Stimulated activated CD4-positive, alpha-beta T cell treated with anti-CD3 and anti-CD28 coated beads, Interleukin-15, amount 100 ng/mL, for 48 hours (primary cell): ENCODE measurements at places on chromosomes 7 and 10.

DNA sequence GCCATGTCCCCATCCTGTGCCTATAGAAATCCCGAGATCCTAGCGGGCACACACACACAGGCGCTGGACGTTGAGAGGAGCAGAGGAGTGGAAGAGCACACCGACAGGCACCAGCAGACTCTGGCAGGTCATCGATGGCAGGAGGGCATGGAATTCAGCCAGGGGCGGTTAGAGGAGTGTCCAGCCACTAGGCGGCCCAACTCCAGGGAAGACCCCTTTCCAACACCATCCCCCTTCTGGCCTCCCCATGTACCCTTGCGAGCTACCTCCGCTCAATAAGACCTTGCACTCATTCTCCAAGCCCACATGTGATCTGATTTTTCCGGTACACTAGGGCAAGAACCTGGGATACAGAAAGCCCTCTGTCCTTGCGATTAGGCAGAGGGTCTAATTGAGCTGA is 356.0 kb upstream of the DPP6 start:
- DNase-seq, result no peak

- DNase-seq, result no peak
Observed at GRCh38 chr7:11831736-11832495, at the start of gene THSD7A. Gene THSD7A, minus strand, starts transcription at chr7:11832198. Its CDS starts 252 bp downstream, at chr7:11831946.

- peak; percentile 78 for DNase-seq
Observed at GRCh38 chr10:62811159-62811875, 4.8 kb downstream of the EGR2 start.

DNA sequence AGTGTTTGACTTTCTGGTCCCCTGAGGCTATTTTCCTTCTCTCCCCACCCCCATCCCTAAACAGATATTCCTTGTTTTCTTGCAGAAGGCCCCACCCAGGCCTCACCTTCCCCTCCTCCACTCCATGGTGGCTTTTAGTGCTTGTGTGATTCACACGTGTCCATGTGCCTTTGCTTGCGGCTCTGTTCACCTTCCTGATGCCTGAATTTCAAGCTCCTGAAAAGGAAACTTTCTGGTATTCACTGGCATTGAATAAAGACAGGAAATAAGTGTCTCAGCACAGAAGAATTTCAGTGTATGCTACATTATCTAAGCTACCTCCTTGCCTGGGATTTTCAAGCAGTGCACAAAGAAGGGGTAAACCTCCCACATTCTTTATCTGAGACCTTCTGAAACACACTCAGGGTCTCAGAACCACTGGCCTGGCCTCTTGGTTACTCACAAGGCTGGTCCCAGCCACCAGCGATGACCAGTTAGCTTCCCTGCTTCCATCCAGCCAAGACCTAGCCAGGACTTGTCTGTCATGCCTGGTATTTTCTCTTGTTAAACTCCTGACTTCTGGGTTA is 17.2 kb upstream of the UBE2H start:
- DNase-seq, result no peak

- no peak for DNase-seq
Observed at GRCh38 chr10:51843966-51844365, 144.6 kb upstream of the CSTF2T start.

GRCh38 chr10:24207781-24208611 is 942 bp upstream of the KIAA1217 start:
- DNase-seq, result no peak

GRCh38 chr10:15588151-15588550 is 131.6 kb downstream of the ITGA8 start:
- no peak for DNase-seq

GRCh38 chr7:18268571-18268970 is 227.0 kb upstream of the HDAC9 start:
- no peak for DNase-seq

DNA sequence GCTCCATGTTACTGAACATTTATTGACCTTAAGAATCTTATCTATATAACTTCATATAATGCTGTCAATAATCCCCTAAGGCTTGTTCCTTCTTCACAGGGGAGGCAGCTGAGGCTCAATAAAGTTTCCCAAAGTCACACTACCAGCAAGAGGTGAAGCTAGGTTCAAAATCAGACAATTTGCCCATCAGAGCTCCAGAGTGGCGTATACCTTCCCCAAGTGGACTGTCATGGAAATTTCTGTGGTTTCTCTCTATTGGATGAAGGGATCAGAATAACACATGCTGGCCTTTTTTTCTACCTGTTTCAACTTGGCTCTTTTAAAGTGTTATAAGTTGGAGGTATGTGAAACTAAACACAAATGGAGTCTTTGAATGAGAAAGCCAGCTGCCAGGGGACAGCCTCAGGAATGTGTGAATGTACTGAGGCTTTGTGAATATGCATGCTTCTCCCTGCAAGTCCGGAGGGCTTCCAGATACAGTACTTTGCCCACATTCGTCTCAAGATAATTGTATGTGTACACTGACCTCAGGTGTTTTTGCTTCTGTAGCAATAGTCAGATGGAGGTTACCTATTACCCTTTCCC is 656.3 kb upstream of the CELF2 start:
- DNase-seq, result no peak

- DNase-seq, result no peak
Observed at GRCh38 chr10:130543794-130544193, 407.6 kb downstream of the GLRX3 start.

- DNase-seq, result no peak
Observed at GRCh38 chr7:98840722-98841121, 29.1 kb downstream of the TMEM130 start.

DNA sequence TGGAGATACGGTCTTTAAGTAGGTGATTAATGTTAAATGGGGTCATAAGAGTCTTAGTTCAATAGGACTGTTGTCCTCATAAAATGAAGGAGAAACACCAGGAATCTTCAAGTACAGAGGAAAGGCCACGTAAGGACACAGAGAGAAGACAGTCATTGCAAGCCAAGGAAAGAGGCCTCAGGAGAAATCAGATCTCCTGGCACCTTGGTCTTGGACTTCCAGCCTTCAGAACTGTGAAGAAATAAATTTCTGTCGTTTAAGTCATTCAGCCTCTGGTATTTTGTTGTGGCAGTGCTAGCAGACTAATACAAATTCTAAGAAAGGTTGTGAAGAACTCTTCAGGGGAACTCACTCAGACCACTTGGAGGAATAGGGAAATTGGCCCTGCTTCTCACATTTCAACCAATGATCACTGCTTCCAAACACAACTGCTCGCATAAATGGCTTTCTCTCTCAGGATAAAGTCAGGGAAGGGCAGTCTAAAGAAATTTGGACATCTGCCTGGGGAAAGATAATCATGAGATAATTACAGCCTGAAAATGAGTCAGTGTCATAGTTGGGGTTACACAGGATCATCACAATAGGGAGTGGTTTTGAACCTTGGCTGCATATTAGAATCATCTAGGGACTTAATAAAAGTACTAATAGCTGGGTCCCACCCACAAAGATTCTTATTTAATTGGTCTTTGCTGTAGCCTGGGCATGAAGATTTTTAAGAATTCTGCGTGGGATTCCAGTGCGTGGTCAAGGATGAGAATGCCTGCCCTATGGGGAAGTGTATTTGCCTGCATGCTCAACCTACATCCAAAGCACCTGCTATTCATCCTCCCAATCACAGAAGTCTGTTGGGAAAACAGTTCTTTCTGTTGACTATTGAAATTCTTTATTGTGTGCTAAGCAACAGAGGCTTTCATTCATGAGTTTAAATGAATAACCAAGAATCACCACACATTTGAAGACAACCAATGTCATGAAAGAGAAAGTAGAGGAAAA is 310.6 kb upstream of the PLXDC2 start:
- DNase-seq, result no peak

DNA sequence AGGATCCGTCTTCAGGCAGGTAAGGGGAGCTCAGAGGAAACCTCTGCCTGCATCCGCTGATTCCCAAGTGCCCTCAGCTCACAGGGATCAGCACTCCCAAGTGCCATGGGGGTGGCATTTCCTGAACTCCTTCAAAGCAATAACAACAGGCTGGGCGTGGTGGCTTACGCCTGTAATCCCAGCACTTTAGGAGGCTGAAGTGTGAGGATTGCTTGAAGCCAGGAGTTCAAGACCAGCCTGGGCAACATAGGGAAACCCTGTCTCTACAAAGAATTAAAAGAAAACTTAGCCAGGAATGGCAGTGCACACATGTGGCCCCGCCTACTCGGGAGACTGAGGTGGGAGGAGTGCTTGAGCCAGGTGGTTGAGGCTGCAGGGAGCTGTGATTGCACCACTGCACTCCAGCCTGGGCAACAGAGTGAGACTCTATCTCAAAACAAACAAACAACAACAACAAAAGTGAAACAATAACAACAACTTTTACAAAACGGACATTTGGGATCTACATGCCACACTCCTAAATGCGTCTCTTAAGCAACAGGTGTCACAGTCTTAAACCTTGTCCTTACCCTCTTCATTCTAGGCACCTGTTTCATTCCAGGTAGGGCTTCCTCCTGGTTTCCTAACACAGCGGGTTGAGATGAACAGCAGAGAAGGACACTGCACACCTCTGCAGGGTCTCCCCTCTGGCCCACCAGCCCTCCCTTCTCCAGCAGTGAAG is 73.8 kb downstream of the PAXIP1 start:
- DNase-seq, result no peak

DNA sequence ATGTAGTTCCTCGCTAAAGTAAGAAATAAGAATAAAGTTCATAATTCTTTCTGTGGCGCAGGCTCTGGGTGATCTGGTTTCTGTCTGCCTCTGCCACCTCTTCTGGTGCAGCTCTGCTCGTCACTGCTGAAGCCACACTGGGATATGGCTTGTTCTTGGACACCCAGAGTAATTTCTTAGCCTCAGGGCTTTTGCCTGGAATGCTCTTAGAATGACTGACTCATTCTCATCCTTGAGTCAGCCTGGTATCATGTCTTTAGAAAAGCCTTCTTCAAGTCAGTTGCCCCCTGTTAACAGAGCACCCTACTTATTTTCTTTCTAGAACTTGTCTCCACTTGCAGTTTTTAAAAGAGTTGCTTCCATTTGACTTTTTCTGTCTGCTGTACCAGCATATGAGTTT is 2.0 kb downstream of the ZSCAN25 start:
- DNase-seq, result no peak

GRCh38 chr10:74650613-74651012 is 175.8 kb upstream of the KAT6B start:
- DNase-seq, result no peak

GRCh38 chr10:28281726-28282315 is 21.0 kb downstream of the MPP7 start:
- no peak for DNase-seq

DNA sequence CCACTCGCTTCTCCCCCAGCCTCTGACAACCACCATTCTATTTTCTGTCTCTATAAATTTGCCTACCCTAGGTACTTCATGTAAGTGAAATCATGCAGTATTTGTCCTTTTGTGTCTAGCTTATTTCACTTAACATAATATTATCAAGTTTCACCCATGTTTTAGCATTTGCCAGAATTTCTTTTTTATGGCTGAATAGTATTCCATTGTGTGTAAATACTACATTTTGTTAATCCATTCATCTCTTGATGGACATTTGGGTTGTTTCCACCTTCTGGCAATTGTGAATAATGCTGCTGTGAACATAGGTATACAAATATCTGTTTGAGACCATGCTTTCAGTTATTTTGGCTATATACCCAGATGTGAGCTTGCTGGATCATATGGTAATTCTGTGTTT is 57.4 kb upstream of the TRIM8 start:
- no peak for DNase-seq

- no peak for DNase-seq
Observed at GRCh38 chr10:57849691-57850357, 417.9 kb downstream of the IPMK start.

GRCh38 chr10:50216894-50217293 is 34.4 kb downstream of the ASAH2 start:
- DNase-seq, result no peak

- no peak for DNase-seq
Observed at GRCh38 chr7:87128861-87129267, 23.4 kb upstream of the DMTF1 start.

DNA sequence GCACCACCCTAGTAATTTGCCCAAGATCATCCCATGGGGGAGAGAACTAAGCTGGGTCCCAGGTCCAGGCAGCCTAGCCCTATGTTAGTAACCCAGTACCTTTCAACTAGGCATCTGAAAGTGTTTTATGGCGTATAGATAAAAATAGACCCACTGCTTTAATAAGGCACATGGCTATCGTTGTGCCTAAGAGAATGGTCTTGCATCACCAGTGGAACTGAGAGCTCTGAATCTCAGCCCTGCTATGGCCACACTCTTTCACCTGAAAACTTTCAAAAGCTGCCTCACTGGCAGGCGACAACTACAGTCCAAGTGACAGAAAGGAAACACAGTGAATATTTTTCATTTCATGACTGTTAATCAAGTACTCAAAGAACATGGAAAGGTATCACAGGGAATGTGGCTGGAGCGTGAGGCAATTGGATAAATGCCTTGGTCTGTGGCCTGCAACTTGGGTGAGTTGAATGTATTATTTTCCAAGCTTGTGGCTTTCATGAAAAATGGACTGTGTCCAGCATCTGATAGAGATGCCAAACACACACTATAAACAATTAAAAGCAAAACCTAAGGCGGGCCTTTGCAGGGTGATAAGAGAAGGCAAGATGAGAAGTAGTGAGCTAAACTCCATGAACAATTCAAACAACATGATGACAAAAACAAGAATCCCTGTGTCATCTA is 18.0 kb upstream of the SFMBT2 start:
- DNase-seq, result no peak

GRCh38 chr7:41928166-41928565 is 225.3 kb upstream of the INHBA start:
- no peak for DNase-seq

GRCh38 chr7:150446288-150446938 is 4.0 kb upstream of the GIMAP8 start:
- DNase-seq, result no peak

- DNase-seq, result no peak
Observed at GRCh38 chr7:21868576-21868850, 77.2 kb downstream of the CDCA7L start.

DNA sequence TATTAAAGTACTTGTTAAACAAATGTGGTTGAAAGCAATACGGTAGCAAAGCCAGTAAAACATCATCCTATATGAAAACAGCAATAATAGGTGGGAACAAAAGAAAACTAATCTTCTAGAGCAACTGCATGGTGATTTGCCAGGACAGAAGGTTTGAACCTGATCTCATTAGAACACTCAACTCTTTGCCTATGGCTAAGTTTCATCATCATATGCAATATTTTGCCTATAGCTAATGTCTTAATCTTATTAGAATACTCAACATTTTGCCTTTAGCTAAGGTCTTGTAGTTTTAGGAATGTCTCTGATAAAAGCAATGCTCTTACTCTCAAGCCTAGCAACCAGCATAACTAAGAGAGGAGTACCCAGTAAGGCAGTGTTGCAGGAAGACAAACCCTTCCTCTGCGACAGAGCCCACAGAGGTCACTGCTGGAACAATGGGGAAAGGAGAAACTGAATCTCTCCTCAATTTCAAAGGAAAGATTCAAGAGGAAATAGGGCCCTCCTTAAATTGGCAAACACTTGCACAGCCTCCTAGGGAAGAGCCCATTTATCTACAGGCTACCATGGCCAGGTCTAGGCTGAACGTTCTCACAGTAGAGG is 38.3 kb downstream of the CADPS2 start:
- DNase-seq, result no peak

GRCh38 chr7:36181668-36182067 is 28.6 kb downstream of the EEPD1 start:
- no peak for DNase-seq
